ENCODE measurements at places on chromosomes 2 and 18. TPM values are rescaled to one million over a fixed set of nuclear protein-coding genes. Genes with fewer than 3 reads are reported as not detected.

Gene SULT1C4
- 7.5 TPM for total RNA-seq

Gene TMEM17
- 4.9 TPM for total RNA-seq

Gene MYOM1
- 10.7 TPM for total RNA-seq

Gene C2orf78
- total RNA-seq = not detected

Gene MAL
- 55.9 TPM for total RNA-seq

Gene CNPPD1
- 35.6 TPM for total RNA-seq

Gene GAL3ST2
- 1.2 TPM for total RNA-seq

Gene KCNS3
- total RNA-seq = 8.6 TPM

Gene APOB
- total RNA-seq = 0.69 TPM

Gene GORASP2
- 48.4 TPM for total RNA-seq

Gene KCNG2
- 1.2 TPM for total RNA-seq

Gene MYO5B
- 2.9 TPM for total RNA-seq

Gene ATG16L1
- total RNA-seq = 53.2 TPM

Gene C2orf76
- total RNA-seq = 16.8 TPM
